ENCODE measurements at places on chromosomes 16 and 17.

DNA sequence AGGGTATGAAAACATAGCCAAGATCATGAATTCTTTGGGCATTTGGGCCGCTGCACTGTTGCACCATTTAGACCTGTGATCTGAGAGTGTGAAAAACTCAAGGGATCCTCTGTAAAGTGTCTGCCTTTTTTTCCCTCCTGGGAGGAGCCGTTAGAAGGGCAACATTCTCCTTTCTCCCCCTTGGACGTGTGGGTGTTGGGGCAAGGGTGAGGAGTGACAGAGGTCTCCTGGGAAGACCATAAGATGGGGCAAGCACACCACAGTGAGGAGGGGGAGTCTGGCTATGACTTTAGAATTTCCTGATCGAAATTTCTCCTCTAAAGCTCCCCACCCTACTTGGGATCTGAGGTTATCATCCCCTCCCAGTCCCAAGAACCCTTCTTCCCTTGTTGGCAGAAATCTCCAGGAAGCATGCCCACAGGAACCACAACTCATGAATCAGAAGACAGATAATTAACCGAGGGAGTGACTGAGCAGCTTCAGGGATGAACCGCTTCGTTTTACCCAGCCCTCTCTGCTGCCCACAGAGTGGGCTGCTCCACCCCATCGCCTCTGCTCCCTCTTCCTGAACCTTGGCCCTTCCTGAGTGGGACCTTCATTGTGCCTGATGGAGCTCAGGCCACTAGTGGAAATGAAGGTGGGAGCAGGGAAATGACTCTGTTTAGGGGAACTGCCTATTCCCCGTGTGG lies 4.2 kb downstream of the ITGB3 start:
- DNase-seq = no peak

GRCh38 chr17:28983286-28984230 lies 22.3 kb downstream of the SEZ6 start:
- DNase-seq = no peak

DNA sequence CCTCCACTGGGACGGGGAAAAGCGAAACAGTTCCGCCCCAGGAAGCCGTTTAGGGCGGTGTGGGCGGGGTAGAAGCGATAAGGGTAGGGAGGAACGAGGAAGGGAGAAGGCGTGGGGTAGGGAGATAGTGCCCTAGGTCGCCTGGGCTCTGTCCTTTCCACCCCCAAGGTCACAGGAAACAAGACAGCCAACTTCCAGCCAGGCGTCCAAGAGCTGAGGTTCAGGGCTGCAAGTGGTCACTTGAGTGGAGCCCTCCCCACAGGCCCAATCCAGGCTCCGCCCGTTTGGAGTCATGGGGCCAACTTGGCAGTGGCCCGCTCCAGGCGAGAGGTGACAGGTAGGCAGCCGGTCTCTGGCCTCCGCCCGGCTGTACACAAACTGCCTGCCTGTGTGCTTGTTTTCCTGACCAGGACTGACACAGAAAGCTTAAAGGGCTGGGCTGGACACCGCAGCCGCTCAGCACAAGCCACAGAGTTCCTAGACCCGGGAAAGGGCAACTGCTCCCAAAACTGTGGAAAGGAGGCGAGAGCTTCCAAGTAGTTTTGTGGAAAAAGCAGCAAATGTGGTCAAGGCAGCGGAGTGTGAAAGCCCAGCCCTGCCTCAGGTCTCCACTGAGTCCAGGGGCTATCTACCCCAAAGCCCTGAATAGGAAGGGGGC lies at the start of gene RILP:
RILP (minus strand) TSS at position 23 of the 658 bp plus-strand sequence. CDS start 62 bp downstream, outside the sequence.
- no peak for DNase-seq

DNA sequence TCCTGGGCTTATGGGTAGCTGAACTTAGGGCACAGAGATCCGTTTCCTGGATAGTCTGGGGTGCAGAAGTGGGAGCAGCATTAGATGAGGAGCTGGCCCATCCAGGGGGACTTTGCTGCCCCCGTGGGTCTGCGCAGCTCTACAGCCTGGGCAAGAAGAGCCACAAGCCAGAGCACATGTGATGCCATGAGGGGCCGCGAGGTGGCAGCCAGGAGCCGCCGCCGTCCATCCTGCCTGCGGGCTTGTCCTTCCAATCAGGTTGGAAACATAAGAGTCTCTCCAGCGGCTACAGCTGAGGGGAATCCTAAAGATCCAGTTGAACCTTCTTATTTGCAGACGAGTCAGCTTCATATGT lies 21.9 kb downstream of the C1QTNF1 start:
- peak; percentile 64 for DNase-seq

DNA sequence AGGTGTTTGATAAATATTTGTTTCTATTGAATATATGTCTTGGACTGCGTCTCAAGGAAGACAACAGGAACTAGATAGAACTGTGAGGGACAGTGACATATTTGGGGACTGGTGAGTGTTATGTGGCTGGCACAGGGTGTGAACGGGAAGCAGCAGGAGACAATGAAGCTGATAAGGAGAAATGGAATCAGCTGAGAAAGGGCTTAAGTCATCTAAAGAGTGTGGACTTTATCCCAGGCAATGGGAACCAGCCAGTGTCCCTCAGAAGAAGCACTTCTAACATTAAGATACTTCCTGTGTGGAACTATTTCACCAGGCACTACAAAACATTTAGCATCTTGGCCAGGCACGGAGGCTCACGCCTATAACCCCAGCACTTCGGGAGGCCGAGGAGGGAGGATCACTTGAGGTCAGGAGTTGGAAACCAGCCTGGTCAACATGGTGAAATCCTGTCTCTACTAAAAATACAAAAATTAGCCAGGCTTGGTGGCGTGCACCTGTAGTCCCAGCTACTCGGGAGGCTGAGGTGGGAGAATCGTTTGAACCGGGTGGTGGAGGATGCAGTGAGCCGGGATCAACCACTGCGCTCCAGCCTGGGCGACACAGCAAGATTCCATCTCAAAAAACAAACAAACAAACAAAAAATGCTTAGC lies 41.2 kb downstream of the ARHGAP17 start:
- DNase-seq = no peak

- DNase-seq = no peak
Measured at GRCh38 chr17:8164815-8165131, 2.0 kb upstream of the VAMP2 start.

DNA sequence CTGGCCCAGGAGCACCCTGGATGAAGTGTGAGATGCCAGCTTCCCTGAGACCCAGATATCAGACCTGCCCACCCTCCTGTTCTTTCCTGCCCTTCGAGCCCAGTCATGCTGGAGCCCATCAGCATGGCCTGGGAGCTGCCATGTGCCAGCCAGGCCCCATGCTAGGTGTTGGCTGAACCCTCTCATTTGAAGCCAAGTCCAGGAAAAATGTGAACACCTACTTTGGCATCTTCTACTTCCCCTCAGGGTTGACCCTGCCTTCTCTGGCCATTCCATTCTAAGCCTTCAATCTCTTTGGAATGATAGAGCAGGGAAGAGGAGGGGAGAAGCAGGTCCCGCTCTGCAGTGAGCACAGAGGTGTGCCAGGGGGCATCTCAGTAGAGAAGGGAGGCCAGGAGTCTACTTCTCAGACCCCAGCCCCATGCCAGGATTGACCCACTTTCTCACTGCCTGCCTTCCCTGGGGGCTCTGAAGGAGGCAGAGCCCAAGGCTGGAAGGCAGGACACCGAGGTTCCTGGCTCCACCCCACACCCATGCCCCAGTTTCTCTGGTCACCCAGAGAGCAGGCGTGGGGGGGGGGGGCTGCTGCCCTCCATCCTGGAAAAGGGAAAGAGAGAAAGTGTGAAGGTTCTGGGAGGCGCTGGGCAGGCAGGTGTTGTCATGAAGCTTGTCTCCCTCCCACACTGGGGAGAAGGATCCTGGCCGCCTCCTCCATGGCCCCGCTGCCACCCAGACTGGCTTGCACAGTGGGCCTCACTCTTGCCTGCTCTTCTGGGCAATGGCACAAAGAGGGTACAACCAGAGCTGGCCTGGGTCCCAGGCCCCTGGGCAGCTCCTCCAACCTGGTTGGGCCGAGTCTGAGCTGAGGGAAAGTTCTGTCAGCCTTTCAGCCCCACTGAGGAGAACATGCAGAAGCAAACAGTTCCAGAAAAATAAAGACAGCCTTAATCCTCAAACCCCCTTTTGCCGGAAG lies 9.3 kb downstream of the HDAC5 start:
- no peak for DNase-seq

GRCh38 chr17:40827746-40828453 lies 5.5 kb upstream of the KRT10 start:
- no peak for DNase-seq

DNA sequence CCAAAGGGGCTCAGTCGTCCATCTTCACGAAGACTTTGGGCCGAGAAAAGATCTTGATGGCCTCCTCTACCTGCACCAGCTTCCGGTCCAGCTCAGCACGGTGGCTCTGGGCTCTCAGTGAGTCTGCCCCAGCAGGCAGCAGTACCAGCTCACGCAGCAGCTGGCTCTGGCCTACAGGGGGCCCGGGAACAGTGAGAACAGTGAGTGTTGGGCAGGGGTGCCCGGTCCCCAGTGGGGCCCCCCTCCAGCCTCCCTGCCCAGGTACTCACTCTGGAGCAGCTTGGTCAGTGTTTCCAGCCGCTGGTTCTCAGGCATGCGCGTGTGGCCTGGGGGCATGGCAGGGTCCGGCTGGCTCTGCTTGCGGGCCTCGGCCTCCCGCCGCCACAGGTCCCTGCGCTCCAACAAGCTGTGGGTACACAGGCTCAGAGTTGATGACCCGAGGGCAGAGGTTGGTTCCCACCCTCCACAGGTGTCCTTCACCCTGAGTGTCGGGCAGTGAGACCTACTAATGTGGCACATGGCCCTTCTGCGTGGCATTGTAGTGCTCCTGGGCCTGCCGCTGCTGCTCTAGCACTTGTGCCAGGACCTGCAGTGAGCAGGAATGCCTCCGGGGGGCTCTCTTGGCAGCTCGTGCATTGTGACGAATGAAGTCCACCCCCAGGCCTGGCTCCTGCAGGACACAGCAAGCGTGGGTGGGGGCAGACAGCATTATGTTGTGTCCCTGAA lies 2.6 kb downstream of the PARD6A start:
- peak; percentile 40 for DNase-seq

DNA sequence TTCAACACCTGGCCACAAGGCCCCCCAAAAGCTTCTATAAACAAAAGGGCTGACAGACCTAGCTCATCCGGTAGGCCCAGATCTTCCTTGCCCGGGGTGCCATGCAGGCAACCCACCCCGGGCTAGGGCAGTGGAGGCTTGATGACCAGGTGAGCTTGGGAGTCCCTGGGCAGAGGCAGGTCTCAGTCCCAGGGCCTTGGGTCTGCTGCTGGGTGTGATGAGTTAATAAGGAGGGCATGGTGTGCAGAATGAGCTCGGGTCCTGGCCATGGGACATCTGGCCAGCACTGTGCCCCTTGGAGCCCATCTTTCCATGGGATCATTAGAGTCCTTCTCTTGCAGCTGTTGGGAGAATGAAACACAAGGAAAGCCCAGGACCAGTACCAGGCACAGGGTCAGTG lies 20.2 kb upstream of the MPRIP start:
- DNase-seq = no peak

GRCh38 chr17:42901535-42902229 lies 1.1 kb downstream of the G6PC1 start:
- DNase-seq = no peak

DNA sequence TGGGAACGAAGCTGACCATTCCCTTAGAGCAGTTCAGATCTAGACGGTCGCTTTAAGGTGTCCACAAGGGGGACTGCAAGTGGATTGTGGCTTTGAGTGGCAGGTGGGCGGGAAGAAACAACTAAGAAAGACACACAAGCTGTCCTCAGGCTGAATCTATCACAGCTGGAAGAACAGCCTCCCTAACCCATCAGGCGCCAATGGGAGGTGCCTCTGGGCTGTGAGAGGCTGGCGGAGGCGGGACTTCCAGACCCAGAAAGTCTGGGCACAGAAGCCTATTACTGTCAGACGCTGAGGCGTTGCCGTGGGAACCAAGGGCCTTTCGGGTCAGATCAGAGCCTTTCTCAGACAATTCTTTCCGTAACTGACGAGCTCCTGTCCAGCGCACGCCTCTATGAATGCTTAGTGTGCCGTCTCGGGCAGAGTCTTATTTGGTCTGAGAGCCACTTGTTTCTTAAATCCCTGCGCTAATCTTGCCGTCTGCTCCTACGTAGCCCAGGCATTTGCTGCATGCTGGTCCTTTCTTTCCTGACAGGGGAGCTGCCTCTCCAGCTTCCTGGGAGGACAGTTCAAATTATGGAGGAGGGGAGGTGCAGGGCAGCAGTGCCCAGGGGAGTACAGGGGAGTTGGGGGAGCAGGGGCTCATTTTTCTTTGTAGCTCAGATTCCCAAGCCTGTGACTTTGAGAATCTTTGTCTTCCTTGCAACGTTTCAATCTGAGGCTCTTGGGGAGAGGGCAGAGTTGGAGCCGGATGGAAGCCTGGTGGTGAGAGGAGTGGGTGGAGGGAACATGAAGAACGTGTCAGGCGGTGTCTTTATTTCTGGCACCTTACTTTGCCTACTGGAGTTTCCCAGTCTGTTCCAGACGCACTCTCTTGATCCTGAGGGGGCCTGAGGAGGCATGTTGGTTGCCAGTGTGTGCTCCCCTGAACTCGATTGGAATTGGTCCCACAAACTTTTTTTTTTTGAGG lies 618.7 kb downstream of the KCNJ18 start:
- DNase-seq = no peak

DNA sequence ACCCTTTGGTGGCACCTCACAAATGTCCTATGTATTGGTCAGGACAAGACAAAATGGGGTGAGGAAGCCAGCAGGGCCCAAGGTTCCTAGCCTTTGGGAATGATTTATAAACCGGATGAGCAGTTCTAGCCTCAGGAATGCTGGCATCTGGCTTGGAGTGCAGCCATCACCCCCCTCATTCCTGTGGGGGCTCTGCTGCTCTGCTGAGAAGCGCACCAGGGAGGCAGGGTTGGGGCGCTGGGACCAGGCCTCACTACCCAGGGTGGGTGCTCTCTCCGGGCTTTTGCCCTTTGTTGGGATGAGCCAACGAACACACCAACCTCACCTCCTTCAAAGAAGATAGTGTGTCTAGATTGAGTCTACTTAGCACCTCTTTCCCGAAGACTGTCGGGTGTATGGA lies 39.2 kb downstream of the TMEM11 start:
- no peak for DNase-seq

- no peak for DNase-seq
Measured at GRCh38 chr17:44282264-44282663, 14.3 kb upstream of the SLC4A1 start.

GRCh38 chr17:11240041-11240840 lies 772 bp upstream of the SHISA6 start:
- no peak for DNase-seq

DNA sequence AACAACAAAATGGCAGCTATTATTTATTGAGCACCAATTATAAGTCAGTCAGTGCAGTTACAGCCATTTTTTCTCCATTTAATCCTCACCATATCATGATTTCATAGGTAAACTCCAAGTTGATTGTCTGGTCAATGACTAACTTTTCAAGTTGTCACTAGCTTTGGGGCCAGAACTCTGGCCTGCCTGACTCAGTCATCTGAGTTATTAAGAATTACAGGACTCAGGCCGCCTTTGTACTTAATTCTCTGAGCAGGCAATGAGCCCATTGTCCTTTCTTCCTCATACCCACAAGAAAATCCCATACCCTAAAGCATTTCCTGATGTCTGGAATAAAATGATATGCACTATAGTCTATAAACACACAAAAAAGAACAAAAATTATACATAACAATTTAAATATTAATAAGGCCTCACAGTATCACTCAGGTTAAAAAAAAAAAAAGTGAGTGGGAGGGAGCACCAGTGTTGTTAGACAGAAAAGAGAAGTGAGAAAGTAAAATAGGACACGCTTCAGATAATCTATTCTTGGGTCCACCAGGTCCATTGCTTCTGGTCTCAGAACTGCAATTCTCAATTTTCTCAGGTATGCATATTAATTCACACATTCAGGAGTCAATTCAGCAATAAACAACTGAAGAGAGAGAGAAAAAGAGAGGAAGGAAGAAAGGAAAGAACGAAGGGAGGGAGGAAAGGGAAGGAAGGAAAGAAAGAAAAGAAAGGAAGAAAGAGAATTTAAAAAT lies 70.2 kb downstream of the SPAG9 start:
- DNase-seq = no peak

Measured in stimulated activated CD4-positive, alpha-beta T cell treated with anti-CD3 and anti-CD28 coated beads, TNF-alpha, amount 100 ng/mL, for 24 hours (primary cell).